Activated CD8-positive, alpha-beta T cell treated with anti-CD3 and anti-CD28 coated beads for 36 hours (primary cell): ENCODE measurements at places on chromosomes 7 and 10. TPM values are rescaled to one million over a fixed set of nuclear protein-coding genes. Genes with fewer than 3 reads are reported as not detected.

PTPRZ1 gene
- not detected for total RNA-seq

FAM25A gene
- not detected for total RNA-seq

CTNNA3 gene
- not detected for total RNA-seq

NRAP gene
- total RNA-seq = not detected

SLC18A2 gene
- total RNA-seq = 0.14 TPM
